ENCODE measurements at places on chromosomes 2 and 18. TPM values are rescaled to one million over a fixed set of nuclear protein-coding genes. Genes with fewer than 3 reads are reported as not detected.

GRCh38 chr2:182949572-182950189 lies 83.2 kb upstream of the FRZB start:
- DNase-seq = no peak

- no peak for DNase-seq
Observed at GRCh38 chr2:240551811-240552210, 6.0 kb downstream of the ANKMY1 start.

DNA sequence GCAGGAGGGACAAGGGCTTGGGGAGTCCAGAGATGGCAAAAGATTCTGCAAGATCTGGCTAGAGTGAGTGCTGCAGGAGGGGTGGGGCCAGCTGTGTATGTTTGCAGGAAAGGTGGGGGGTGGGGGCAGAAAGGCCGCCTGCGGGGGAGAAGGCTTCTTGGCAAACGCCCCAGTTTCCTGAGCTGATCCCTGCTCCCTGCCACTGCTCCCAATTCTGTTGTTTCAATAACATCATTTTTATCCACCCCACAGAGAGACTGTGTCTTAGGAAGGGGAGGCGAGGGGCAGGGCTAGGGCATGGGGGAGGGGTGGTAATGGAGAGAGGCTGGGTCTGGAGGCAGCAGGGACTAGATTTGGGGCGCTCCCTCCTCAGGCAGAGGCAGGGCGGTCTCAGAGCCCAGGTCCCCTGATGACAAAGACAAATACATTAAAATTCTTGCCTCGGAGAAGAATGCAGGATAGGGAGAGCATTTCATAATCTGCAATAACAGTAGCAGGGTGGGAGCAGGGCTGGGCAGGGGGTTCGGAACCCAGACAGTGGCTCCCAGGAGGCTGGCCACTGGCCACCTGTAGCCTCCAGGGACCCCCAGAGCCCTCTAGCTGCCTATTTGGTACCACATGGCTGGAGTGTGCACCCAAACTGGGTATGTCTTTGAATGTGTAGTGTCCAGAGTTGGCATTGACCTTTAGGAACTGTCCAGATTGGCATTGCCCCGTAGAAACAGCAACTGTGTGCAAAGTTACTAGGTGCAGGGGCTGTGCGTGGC lies 2.1 kb upstream of the WNT6 start:
- DNase-seq = no peak

DNA sequence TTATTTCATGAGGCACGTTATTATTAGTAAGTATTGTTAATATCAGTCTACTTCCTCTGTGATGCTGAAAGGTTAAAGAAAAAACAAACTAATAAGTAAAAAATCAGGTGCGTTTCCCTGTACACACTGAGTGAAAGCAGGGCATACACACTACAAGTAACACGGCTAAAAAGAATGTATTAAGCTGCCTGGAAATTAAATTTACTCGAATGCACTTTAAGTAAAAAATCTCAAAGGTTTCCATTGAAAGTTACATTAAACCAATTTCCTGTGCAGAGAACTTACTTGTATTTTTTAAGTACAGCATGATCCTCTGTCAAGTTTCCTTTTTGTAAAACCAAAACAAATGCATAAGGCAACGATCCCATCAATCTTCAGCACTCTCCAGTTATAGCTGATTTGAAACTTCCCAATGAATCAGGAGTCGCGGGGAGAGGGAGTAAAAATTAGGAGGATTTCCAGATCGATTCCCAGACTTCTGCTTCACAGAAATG lies 633 bp downstream of the BCL2 start:
- no peak for DNase-seq

DNA sequence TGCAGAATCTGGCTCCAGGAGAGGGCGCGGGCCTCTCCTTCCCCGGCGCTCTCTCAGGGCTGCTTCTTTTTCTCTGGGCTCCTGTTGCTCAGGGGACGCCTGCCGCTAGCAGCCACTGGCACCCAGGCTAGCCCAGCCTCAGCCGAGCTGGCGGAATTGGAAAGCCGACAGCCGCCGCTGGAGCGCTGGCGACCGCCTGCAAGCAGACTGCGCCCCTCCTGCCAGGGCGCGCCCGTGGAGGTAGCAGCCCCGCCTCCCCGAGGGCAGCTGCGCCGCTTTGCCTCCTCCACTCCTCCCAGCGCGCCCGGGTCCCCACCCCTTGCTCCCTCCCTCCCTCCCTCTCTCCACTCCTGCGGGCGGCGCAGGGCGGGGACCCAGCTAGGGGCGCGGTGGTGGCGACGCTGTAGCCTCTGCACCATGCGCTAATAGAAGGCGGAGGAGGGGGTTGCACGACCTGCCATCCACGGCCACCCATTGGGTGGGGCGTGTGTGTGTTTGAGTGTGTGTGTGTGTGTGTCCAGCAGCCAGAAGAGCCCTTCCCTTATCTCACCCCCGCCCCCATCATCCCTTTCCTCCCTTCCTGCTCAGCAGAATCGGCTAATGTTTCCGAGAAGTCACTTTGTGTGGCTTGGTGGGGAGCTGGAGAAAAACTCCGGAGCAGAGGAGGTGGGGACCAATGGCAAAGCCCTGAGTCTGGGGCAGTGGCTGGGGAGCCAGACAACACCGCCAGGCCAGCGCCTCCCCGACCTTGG lies at the start of gene SCN9A:
Gene SCN9A (minus strand): TSS at position 209 of the 752 bp plus-strand sequence. CDS start 64,188 bp downstream, outside the sequence.
- peak; percentile 19 for DNase-seq

RNF125 gene
- total RNA-seq = 3.2 TPM

SLC30A3 gene
- total RNA-seq = not detected
